ENCODE measurements at places on chromosomes 5 and 9. TPM values are rescaled to one million over a fixed set of nuclear protein-coding genes. Genes with fewer than 3 reads are reported as not detected.

DNA sequence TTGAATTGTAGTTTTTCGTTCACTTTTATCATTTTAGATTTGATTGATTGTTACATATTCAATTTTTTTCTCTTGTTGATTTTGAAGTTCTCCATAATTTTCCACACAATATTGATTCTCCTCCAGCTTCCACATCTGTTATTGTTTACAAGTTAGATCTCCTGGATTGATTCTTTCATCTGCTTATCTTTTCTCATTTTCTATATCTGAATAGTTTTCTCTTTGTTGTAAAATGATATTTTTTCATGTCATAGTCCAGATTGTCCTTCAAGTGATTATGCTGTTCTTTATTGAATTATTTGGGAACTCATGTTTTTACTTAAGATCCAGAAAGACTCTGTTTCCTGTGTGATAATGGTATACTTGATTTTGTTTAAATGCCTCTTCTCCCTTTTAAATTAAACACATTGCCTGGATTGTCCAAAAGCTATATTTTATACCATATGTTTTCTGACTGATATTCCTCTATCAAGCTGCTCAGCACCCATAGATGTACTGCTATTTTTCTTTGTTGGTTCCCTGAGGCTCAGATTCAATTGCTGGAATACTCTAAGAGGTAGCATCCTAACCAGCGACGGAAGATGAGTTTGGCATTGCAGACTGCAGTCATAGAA lies 206.6 kb upstream of the PRR16 start:
- no peak for DNase-seq

DNA sequence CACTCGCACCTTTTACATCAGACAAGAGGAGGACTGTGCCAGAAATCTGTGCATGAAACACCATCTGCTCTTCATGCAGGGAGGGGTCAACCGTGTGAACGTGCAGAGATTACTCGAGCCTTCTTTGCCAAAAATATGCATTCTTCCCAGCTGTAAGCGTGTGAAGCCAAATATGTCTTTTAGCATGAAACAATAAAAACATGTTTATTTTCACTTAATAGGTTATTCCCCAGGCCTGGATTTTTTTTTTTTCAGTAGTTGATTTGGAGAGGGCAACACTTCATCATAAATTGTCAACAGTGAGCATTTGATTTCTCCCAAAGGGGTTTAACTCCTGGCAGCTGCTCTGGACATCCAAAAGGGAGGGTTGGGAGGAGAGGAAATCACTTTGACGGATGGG lies 23.8 kb downstream of the PLAC8L1 start:
- no peak for DNase-seq

DNA sequence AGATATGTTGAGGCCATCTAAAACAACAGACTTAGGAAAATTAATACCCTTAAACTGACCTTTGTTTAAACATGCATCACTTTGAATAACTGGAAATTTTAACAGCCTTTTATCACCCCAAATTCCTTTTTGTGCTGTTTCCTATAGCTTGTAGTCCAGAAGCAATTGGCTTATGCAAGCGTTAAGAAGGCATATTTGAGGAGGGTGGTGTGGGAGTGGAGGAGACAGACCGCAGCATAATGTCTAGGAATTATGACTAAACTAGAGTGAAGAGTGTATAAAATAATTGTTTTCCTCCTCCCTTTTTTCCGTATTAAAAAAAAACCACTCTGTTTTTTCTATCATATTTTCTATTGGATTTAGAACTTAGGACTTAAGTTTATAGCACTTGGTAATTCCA lies 51.8 kb upstream of the MPDZ start:
- no peak for DNase-seq

DNA sequence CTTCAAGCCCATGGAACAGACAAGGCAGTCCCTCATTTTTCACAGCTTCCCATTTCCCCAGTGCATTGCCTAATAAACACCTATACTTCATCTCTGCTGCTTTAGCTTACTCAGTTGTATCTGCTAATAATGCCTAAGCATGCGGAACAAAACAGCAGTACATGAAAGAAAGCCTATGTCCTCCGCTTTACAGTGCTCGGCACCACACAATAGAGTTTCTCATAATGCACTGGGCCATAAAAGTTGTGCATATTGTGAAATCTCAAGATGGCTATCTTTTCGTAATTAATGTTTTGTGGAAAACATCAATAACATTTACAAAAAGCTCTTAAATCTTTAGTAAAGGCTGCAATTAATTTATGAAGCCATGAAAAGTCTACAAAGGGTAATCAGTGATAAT lies 69.3 kb downstream of the DENND1A start:
- DNase-seq = no peak

- no peak for DNase-seq
Measured at GRCh38 chr5:133353741-133354140, 258.6 kb downstream of the FSTL4 start.

DNA sequence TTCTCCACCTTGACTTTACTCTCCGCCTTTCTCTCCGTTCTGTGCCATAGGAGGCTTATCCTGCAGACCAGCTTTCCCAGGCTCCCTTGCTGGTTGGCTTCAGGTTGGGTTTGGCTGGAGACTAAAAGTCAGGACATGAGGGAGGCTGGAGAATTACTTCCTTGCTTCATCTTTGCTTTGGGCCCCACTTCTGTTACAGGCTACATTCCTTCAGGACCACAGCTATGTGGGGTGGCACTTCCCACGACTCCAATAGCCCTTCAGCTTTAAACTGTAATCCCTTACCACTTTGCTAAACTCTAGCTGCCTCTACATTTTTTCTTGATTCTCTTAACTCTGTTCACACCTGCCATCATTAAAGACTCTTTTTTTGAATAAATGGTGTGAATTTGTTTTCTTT lies 186.7 kb upstream of the NR4A3 start:
- DNase-seq = no peak

- no peak for DNase-seq
Measured at GRCh38 chr9:124359426-124359825, 55.8 kb downstream of the PSMB7 start.

RAB3C gene
- total RNA-seq = not detected
